ENCODE measurements at places on chromosomes 4 and X. TPM values are rescaled to one million over a fixed set of nuclear protein-coding genes. Genes with fewer than 3 reads are reported as not detected.

MAGEC2 gene
- not detected for total RNA-seq

TRIM61 gene
- not detected for total RNA-seq

ENPEP gene
- total RNA-seq, result 0.06 TPM

DMRTC1 gene
- not detected for total RNA-seq

SH3TC1 gene
- total RNA-seq, result 23.3 TPM

FDCSP gene
- total RNA-seq, result not detected

ADAM29 gene
- not detected for total RNA-seq
